GM06990 (cell line): ENCODE measurements at places on chromosomes 1 and 21.

DNA sequence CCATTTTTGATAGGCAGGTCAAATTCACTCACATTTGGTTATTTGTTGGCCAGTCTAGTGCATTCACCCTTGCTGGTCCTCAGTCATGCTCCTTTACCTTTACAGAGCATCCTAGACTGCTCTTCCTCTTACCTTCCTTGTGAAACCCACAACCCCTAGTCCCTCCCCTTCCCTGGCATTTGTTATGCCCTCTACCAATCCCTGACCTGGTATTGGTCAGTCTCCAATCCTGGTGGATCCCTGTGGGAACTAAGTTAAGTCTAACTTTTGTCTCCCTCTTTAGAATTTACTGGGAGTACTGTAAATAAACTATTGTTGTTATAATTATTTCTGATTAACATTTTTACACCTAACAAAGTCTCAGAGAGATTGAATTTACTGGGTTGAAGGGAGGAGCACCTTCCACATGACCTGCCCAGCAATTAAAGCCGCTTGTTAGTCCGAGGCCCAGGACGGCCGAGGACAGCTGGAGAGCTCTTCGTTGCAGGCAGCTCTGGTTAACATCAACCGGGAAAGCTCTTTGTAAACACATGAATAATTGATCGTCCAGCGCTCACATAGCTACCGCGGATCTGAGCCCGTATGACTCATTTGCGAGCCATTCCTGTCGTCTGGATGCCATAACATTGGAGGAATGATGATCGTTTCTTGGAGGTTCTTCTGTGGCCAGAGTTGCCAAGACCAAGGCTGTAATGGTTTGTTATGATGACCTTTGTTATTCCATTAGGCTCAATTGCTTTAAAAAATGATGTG is 31.9 kb downstream of the MTARC1 start:
- no peak for DNase-seq

DNA sequence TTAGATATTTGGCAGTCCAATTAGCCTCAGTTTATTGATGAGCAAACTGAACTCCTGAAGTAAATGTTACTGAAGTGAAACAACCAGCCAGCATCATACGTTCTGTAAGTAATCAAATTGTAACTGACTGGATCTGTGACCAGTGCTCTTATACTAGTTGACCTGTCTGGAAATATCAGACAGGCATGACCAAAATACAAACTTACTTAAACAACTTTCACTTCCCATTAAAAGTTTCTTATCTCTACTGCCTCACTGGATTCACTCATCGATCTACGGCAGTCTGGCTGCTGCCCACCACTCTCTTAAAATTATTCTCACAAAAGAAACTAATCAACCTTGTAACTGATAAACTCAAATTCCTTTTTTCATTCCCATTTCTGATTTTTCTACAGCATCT is 56.4 kb downstream of the WDR3 start:
- no peak for DNase-seq

- DNase-seq = no peak
Observed at GRCh38 chr21:38290809-38291208, 34.0 kb downstream of the KCNJ15 start.

DNA sequence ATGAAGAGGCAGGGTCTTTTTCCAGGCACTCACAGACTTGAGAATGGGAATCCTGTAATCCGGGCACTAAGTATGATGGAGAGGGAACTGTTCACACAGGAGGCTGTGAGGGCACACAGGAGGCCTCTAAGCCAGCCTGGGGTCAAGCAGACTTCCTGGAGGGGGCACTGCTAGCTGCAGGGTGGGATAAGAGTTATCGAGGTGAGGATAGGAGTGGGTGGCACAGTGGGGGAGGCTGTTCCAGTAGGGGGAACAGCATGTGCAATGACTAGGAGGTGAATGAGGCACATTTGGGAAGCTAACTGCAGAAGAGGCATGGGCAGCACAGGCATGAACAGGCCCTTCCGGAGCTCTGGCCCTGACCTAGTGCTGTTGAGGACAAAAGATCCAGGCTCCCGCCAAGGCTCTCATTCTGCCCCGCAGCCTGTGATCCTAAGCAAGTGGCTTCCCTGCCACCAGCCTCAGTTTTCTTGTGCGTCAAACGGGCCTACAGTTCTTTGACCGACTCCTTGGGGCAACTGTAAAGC is 216.7 kb downstream of the TRABD2B start:
- DNase-seq = no peak

GRCh38 chr1:196415978-196416377 is 192.3 kb downstream of the KCNT2 start:
- DNase-seq = no peak

DNA sequence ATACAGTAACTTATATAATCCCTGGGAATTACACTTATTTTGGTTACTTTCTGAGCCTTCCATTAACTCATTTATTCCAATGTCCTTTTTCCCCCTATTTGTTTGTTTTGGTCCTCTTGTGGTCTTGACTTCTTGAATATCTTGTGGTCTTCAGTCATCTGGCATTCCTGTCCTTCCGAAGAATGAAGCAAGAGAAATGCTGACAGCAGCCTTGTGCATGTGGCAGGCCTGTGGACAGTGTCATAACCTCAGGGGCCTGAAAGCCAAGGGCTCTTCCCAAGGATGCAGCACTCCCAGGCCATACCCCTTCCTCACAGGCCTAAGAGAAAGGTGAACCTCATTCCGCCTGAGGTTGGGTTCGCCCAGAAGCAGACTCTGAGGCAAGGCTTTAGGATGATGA is 470.2 kb downstream of the DISC1 start:
- DNase-seq = no peak

DNA sequence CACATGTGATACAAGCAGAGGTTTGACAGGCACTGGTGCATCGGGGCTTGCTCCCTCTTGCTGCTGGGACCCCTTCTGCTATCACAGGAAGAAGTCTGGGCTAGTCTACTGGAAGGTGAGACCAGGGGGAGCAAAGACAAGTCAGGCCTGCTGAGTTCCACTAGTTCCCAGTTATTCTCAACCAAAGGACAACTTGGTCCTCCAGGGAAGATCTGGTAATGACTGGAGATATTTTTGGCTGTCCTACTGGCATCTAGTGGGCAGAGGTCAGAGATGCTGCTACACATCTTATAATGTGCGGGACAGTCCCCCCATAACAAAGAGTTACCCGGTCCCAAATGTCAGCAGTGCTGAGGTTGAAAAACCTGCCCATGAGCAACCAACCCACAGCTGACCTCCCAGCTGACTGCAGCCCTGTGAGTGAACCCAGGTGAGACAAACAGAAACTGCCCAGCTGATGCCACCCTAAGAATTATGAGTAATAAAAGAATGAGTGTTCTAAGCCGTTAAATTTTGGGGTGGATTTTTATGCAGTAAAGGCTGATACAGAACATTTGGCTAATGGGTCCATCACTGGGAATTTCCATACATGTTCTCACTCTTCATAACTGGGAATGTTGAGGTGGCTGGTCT is 71.6 kb downstream of the NENF start:
- no peak for DNase-seq

- no peak for DNase-seq
Observed at GRCh38 chr1:98538106-98538505, 123.4 kb upstream of the SNX7 start.

DNA sequence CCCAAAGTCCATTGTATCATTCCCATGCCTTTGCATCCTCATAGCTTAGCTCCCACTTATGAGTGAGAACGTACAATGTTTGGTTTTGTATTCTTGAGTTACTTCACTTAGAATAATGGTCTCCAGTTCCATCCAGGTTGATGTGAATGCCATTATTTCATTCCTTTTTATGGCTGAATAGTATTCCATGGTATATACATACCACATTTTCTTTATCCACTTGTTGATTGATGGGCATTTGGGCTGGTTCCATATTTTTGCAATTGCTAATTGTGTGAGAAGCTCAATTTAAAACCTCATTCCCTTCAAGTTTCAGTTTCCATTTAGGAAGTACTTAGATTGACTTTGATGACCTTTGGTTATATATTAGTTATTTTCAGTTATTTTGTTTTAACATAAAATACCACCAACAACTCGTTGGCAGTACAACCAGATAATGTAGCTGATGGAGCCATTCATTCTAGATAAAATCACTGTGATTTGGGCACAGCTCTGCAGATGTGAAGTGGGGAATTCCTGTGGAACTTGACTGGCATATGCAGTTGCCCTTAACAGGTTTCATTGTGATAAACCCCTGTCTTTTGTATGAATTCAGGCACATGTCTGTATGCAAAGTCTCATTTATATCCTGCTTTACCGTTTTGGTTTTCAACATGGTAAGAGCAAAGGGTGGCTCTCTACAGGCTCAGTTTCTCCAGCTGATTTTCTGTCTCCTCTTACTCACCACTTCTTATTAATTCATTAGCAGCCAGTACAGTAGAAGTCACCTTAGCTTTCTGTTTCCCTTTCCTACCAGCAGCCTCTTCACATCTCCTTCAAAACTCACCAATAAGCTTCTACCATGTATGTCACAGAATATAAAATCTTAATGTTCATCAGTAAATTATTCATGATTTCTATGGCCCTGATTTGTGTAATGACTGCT is 170.9 kb downstream of the C1orf21 start:
- no peak for DNase-seq

- DNase-seq = no peak
Observed at GRCh38 chr1:116880917-116881316, 28.8 kb upstream of the PTGFRN start.

DNA sequence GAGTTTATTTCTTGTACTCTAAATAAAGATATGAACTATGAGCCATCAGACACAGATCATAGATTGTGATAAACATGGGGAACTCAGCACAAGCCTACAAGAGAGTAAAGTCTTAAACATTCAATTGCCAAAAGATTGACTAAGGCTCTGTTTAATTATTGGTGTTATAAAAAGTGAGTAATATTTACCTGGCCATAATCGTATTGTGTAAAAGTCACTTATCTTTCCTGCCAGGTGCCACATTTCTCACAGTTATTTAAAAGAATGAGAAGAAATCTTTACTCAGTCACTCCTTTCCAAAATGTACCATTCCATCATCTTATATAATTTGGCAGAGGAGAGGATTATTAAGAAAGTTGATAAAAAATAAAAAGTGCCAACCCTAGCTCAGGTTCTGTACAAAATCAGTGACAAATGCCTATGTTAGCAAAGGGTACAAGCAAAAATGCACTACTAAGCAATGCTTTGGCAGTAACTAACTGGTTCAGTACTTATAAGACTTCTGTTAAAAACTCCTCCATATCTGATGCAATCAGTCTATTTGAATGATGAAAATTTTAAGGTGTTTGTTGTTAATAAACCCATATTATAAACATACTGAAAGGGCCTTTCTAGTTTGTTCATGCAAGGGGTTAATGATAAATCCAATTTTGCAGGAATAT is 5.8 kb upstream of the NR5A2 start:
- DNase-seq = no peak

DNA sequence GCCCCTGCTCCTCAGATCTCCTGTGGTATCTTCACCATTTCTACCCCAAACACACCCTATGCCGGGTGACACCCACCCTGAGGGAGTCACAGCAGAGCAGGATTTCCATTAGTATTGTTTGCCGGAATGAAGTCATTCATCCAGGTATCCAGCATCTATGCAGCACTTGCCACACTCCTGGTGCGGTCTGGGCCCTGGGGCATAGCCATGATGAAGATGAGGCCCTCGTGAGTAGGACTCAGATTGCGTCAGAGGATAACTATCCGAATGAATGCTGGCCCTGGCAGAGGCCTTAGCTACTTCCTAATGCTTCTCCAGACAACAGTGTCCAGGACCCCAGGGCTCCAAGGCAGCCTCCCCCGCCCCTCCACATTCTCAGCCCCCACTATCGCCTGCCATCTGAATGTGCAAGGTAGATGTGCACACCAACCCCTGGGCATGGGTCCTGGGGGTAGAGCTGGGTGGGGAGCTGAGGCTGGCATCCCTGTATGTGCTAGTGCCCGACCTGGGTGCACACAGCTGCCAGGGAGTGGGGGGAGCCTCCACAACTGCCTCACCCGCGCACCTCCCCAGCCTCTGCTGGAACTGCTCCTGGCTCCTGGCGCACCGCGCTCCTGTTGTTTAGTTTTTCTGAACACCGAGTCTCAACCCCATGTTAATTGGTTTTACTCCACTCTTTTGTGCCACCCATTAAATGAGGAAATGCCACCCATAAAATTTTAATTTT is 25.5 kb upstream of the ZC3H12A start:
- DNase-seq = no peak

- no peak for DNase-seq
Observed at GRCh38 chr1:107689159-107689558, 275.8 kb downstream of the VAV3 start.

DNA sequence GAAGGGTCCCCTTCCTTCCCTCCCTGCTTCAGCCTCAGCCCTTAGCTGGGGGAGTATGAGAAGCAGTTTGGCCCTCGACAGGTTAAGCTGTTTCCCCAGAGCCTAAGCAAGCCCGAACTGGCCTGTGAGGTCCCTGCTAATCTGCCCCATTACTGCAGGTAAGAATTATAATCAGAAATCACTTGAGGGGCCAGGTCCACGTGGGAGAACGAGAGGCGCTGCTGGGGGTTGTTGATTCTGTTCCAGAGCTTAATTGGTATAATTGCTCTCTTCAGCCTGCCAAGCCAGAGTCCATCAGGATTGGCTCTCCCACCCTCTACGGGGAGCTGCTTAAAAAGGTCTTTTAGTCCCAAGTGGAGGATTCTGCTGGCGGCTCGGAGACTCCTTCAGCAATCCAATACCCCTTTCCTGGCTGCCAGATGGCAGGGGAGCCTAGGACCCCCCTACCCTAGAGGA is 70.8 kb downstream of the UBE2T start:
- DNase-seq = no peak

- no peak for DNase-seq
Observed at GRCh38 chr1:87766737-87767136, 438.1 kb downstream of the LMO4 start.

DNA sequence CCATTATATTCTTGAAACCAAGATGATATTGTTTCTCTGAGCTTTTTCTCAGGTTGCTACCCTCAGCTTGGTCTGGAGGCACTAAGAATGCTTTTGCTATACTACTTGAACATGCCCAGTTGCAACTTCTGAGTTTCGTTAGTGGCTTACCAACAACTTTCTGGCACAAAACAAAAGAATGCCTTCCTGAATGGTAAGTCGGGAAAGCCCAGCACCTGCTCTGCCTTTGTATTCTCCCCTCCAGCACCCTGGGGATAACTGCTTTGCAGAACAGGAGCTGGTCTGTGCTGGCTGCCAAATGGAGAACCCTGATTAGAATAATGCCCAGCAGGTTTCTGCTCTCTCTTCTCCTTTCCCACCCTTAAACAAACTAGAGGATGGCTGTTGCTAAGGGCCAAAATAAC is 149.3 kb downstream of the TGFB2 start:
- no peak for DNase-seq

GRCh38 chr21:46369520-46370235 is 45.7 kb downstream of the PCNT start:
- DNase-seq = no peak
